ENCODE measurements at places on chromosomes 16 and 17.

DNA sequence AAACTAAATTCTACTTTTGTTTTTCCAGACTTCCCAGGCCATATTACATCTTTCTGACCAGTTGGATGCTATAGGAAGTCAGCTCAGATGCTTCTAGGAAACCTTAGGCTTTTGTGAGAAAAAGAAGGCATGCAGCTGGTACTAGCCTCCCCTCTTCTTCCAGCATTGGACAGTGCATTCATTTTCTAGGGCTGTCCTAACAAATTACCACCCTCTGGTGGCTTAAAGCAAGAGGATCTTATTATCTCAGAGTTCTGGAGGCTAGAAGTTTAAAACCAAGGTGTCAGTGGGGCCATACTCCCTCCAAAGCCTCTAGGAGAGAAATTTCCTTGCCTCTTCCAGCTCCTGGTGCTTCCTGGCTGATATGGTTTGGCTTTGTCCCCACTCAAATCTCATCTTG lies 467.8 kb downstream of the SLC39A11 start:
- DNase-seq, result no peak

DNA sequence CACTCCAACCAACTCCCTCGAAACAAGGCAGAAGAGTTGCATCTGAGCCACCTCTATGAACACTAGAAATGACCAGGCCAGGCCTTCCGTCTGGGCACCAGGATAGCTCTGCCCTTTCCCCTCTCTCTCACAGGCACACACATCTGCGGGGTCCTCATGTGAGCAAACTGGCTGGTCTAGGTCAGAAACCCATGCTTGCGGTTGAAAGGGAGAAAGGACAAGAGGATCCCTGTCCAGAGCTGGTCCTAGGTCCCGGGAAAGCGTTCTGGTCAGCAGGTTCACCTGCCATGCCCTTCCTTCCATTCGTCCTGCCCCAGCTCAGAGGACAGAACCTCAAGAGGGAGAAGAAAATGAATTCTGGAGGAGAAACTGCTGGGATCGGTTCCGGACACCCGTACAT lies 2.7 kb downstream of the MNT start:
- DNase-seq, result no peak

- DNase-seq, result no peak
Measured at GRCh38 chr17:61385577-61386236, 13.9 kb upstream of the TBX2 start.

- DNase-seq, result no peak
Measured at GRCh38 chr17:40735016-40735415, 20.1 kb downstream of the KRT25 start.

DNA sequence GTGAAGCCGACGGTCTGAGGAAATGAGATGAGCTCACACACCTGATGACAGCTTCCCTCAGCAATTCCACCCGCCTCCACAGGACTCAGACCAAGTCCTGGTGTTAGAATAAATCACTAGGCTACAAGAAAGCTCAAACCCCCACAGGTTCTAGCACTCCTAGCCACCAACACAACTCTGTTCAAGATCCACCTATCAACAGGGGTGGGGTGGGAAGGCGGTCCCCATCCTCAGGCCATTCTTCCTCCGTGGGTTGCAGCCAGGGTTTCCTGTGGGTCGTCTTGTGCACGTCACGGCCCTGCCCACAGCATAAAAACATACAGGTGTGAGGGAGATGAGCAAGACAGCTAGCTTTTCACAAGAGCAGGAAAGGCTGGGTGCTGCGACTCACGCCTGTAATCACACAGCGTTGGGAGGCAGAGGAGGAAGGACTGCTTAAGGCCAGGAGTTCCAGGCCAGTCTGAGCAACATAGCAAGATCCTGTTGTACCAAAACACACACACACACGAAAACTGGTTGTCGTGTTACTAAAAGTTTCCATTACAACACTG lies 81.1 kb downstream of the ANKRD11 start:
- DNase-seq, result no peak

DNA sequence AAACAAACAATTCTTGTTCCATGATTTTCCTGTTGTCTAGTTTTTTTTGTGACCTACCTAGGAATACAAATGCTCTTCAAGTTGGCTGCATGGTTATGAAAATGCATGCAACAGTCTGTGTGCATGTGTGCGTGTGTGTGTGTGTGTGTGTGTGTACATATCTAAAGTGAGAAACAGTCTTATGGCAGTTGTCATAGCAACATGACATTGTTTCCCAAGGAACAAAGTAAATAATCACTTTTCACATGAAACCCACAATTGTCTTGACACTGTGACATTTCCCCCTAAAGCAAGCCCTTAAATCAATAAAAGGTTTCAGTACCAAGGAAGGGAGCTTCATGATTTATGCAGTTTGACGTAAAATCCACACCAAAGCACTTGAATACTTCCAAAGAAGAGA lies 758.4 kb downstream of the CDH8 start:
- no peak for DNase-seq

DNA sequence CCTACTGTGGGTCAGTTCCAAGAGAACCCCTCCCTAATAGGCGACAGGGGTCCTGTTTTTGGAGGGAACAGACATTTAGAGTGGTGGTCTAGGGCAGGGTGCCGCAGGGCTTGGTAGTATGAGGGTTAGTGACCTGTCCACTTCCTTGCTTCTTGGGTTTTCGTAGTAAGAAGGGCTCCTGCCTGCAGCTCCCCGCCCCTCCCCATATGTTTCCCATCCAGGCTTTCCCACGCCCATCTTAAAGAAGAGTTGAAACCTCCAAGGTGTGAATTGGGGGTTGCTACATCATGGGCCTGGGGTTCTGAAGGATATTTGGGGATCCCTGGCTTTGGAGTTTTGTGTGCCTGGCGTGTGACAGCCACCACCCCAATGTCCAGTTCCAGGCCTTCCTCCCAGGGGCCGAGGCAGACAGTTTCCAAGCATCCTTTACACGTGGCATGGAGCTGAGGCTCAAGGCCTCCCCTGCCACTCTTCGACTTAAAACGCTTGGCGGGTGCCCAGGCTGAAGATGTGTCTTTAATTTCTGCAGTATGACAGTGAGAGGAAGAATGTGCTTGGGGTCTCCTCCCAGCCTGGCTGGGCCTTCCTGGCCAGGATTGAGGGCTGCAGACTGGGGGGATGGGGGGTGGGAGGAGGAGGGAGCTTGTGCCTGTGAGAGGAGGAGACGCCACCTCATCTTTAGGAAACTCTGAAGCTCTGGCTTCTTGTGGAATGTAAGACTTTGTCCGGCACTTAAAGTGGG lies 2.3 kb upstream of the COL1A1 start:
- no peak for DNase-seq

GRCh38 chr16:19135201-19135842 lies 21.6 kb downstream of the ITPRIPL2 start:
- no peak for DNase-seq

DNA sequence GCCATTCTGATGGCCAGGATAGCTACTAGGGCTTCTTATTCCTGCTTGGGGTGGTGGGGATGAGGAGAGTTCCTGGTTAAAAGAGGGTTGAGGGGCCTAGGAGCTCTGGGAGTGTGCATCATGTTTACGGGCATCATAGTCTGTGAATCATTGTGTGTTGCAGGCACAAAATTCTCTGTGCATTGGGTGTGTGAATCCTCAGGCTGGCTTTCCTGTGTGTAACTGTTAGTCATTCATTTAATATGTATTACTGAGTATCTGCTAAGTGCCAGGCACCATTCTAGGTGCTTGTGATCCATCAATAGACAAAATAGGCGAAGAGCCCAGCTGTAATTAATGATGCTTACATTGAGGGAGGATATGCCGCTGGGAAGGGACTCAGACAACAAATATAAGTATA lies 5.8 kb downstream of the PPY start:
- DNase-seq, result no peak

GRCh38 chr16:55605754-55606336 lies 39.4 kb downstream of the CAPNS2 start:
- no peak for DNase-seq

DNA sequence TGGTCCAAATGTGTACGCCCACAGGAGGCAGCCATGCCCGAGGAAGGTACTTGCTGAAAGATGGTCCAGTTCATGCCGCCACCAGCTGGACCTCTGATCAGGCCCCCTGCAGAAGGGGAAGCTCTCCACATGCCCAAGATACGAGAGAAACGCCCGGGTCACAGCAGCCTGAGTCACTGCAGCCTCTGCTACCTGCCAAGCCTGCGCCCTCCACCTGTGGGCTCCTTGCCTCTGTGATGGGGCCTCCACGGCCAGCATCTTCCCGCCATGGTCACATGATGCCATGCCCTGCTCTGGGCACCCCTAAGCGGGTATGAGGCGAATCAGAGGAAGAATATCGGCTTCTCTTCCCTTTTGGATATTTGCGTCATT lies 13.7 kb upstream of the KREMEN2 start:
- DNase-seq, result no peak

- DNase-seq, result no peak
Measured at GRCh38 chr17:14427900-14428647, 127.2 kb downstream of the HS3ST3B1 start.

- no peak for DNase-seq
Measured at GRCh38 chr16:56048425-56049105, 142.7 kb upstream of the GNAO1 start.

DNA sequence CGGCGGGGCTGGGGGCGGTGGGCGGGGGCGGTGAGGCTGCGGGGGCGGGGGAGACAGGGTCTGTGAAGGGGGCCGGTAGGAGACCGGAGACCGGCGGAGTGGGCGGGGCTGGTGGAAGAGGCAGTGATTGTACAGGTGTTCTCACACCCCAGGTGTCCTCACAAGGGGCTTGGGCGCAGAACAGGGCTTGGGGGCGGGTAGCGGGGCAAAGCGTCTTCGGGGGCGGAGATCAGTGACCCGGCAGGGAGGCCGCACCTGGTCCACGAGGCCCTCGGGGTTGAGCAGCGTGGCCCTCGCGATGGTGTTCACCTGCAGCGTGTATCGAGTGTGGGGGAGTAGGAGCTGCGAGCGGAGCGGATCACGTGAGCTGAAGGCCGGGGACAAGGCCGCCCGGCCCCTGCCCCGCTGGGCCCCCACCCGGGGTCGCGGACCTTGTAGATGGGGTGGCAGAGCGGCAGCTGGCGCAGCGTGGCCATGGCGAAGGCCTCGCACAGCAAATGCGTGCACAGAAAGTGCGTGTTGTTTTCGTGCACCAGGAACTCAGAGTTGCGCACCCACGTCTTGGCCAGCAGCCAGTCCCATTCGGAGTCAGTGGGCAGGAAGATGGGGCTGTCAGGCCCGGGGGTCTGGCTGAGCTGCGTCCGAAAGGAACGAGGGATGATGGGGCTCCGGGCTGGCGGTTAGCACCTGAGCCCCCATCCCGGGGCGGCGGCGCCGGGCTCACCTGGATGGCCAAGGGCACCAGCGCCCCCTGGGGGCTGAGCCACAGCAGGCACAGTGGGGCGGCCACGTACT lies 8.5 kb downstream of the ALOXE3 start:
- DNase-seq, result no peak

- DNase-seq, result no peak
Measured at GRCh38 chr16:72568502-72568901, 396.5 kb upstream of the PMFBP1 start.

DNA sequence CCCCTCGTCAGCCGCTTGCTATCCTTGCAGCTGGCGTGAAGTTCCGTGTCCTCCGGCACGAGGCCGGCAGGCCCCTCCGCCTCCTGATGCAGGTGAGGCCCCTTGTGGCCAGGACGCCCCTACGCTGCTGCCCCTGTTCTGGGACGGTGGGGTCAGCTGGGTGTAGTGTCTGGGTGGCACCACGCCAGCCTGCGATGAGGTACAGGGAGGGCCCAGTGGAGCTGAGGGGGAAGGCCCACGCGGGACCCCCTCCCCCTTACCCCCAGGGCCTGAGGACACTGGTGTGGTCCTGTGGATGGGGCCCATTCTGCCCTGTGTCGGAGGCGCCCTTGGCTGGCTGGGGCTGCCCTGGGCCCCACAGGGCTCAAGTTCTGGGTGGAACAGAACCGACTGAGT lies 7.7 kb upstream of the RAB40C start:
- DNase-seq, result no peak

DNA sequence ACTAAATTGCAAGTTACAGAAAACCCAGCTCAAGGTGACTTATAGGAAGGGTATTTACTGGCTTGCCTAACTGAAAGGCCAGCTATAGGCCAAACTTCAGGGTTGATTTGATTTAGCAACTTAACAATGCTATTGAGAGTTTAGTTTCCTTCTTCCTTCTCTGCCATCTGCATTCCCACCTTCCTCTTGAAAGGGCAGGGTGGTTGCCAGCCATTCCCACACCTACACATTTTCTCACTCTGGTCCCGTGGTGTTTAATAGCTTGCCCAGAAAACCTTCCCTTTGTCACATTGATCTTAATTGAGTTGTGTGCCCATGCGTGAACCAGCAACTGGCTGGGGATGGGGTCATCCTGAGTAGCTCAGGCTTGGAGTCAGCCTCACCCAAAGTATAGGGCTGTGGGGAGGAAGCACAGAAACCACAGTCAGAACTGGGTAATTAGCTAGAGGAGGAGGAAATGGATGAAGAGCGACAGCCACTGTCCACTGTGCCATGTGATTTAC lies 194.7 kb downstream of the SPECC1 start:
- no peak for DNase-seq

- DNase-seq, result no peak
Measured at GRCh38 chr16:3508736-3509135, 7.9 kb downstream of the CLUAP1 start.

- no peak for DNase-seq
Measured at GRCh38 chr17:57485916-57486881, 229.9 kb downstream of the MSI2 start.

DNA sequence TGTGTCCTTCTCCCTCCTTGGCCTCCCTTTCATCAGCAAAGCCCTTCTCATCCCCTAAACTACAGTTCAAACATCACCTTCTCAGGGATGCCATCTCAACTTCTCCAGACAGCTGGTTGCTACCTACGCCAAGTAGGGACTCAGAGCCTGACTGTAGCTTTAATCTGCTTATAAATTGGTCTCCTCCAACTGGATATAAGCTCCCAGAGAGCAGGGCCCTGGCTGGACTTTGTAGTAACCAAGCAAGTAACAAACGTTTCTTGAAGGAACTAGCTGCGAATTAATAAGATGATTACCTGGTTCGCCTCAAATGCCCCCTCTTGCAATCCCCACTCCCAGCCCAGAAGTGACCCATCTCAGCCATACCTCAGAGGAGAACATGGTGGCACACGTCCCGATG lies 17.5 kb upstream of the KLHL11 start:
- no peak for DNase-seq

GRCh38 chr17:16947470-16947869 lies 24.4 kb downstream of the TNFRSF13B start:
- DNase-seq, result no peak

DNA sequence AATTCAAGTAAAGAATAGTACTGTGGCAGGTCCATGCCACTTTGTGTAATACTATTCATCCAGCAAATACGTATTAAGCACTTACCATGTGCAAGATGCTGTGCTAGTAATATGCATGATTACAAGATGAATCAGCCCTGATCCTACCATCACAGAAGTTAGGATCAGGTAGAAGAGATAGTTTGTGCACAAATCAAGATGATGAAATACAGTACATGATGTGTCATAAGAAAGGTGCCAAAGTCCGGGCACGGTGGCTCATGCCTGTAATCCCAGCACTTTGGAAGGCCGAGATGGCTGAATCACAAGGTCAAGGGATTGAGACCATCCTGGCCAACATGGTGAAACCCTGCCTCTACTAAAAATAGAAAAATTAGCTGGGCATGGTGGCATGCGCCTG lies 10.9 kb downstream of the COG4 start:
- DNase-seq, result no peak

- no peak for DNase-seq
Measured at GRCh38 chr16:1416521-1416941, 2.0 kb upstream of the UNKL start.

GRCh38 chr16:86681757-86682106 lies 103.4 kb downstream of the FOXL1 start:
- DNase-seq, result no peak

GRCh38 chr17:73783945-73784603 lies 139.8 kb upstream of the SDK2 start:
- DNase-seq, result no peak
